ENCODE measurements at places on chromosomes 16 and 17.

- DNase-seq: no peak
These were observed 25.3 kb downstream of the KLHDC4 start for GRCh38 chr16:87740441-87740840.

DNA sequence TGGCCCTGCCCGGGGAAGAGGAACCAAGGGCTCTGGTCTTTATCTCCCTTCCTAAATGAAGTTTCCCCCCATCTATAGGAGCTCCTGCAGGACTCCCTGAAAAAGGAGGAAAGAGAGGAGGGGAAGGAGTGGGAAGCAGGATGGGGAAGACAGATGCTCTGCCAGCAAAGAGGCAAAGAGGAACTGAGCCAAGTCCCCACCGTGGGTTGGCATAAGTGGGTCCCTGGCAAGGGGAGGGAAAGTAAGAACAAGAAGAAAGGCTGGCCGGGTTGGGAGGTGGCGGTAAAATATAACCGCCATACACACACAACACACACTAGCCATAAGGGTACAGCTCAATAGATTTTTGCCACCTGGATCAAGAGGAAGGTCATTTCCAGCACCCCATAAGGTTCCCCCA, 6.1 kb upstream of the EIF1 start:
- DNase-seq: no peak

DNA sequence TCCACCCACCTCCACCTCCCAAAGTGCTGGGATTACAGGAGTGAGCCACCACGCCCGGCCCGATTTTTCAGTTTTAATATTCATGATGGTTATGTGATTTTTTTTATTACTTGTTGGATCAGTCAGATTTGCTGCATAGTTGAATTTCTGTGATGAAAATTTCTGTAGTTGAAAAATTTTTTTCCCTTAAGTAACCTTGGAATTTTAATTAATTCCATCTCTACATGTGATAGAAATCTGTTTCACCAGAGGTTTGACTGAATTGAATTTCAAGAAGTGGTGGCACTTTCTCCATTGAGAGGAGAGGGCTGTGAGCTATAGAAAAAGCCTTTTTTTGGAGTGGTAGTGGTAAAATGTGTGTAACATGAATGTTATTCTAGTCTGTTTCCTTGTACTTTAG, 24.7 kb downstream of the WIPF2 start:
- DNase-seq: no peak

DNA sequence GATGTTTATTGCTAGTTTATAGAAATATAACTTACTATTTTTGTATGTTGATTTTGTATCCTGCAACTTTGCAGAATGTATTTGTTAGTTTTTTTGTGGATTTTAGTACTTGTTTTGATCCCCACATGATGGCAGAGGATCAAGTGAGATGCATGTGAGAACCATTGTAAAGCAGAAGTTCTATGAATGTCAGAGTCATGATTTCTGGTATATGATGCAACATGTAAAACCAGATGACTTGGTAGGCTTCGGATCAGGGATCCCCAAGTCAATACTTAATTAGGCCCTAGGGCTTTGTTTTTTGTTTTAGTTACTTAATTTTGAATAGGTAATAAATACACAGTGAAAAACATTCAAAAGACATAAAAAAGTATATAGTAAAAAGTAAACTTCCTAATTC, 45.8 kb downstream of the ESRP2 start:
- DNase-seq: no peak

GRCh38 chr17:43396491-43397060, 2.2 kb upstream of the ARL4D start:
- no peak for DNase-seq

DNA sequence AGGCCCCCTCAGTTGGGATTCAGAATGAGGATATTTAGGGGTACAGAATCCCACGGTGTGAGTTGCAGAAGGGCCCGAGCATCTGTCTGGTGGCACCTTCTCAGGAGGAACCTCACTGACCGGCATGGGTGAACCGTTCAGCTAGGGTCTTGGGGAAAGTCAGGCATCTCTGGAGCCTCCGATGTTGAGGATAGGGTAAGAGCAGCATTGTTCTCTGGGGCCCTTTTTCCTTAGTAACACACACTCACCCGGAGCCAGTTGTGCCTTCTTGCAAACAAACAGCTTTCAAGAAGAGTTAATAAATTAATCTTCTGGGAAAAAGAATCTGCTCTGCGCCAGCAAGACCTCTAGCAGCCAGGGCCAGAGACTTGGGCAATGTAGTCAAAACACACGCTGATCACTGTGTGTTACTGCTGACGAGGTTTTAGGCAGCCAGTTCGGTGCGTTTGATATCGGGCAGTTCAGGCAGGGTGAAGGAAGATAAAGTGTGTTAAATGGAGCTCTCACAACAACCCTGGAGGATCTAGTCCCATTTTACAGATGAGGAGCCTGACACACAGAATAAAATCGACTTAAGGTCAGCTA, 48.9 kb downstream of the MSI2 start:
- DNase-seq: no peak

DNA sequence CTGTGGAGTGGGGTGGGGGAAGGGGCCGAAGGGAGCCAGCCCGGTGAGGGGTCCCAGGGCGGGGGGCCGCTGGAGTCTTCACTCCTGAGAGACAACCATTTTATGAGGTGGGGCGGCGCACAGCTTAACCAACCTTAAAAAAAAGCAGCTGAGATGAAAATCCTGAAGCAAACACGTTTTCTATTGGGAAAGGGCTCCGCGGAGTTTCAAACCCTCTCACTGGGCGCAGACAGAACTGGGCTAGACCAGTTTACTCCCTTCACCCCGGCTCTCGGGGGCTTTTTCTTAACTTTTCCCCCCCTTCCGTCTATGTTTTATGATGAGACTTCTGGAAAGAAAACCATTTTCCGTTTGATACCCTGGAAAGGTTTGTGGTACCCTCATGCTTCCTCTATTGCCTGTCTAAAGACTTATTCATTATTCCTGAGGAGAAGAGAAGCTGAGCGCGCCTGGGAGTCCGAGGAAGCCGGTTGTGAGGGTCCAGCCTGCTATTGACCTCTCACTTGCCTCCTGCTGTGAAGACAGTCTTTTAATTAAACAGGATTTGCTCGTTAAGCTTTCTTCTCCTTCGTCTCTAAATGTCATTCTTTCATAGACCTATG, 482 bp upstream of the SSH2 start:
- DNase-seq: no peak

DNA sequence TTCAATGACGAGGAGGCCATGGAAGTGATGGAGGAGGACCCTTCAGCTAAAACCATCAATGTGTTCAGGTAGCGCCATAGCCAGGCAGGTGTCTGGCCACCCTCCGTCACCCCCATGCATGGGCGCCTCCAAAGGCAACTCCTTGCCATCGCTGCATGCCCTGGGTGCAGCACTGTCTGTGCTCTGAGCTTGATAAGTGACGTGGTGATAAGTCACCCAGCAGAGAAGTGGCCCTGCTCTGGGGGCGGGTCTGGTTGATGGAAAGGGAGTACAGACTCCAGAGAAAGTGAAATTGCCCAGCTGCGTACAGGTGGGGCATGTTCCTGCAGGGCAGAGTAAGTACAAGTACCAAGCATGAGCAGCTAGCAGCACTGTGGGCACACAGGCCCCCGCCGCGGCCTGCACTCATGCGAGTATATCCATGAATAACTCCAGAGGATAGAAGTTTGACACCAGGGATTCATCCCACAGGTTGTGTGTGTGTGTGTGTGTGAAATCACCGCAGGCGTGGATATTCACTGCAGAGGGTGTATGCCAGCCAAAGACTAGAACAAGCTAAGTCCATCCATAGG, 13.1 kb downstream of the DNAI2 start:
- no peak for DNase-seq

DNA sequence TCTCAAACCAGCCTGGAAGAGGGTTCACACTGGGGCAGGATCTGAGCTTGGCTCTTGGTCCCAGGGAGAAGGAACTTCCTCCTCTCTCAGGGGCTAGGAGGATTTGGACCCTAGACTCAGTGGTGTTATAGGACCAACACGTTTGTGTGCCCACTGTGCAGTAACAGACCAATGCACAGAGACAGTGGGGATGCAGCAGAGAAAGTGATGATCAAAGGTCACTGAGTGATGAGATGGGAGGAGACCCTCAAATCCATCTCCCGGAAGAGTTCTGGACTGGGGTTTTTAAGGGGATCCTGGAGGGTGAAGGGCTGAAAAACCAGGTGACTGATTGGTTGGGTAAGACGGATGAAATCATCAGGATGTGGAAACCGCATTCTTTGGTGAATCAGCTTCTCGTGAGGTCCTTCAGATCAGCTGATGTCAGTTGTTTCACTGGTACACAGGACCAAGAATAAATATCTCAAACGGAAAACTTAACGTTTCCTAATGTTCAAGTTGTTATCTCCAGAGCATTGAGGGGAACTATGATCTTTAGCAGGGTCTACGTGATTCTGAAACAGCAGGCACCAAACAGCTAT, 3.3 kb upstream of the VAC14 start:
- no peak for DNase-seq

GRCh38 chr17:2211661-2212399, 91.8 kb downstream of the SMG6 start:
- no peak for DNase-seq

- DNase-seq: no peak
These were observed 24.9 kb downstream of the USP31 start for GRCh38 chr16:23124315-23124714.

- DNase-seq: no peak
These were observed 10.0 kb downstream of the SALL1 start for GRCh38 chr16:51141106-51141505.

DNA sequence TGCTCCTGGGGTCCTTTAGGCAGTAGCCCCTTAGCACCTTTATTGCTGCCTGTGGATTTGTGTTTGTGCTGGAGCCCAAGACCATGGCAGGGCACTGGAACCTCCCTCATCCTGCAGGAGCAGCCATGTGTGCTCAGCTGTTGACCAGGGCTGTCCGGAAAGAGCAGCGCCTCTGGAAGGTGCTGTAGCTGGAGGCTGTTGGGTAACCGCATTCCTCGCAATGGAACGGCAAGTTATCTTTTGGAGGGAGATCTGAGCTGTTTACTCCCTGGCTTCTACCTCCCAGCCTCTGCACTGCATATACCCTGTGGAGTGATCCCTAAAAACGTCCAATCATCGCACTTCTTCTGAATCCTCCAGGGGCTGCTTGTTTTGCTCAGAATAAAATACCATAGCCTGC, 291.0 kb downstream of the SNX29 start:
- no peak for DNase-seq

- no peak for DNase-seq
These were observed 4.8 kb downstream of the PPM1D start for GRCh38 chr17:60604686-60605334.

GRCh38 chr17:16439811-16440351, 24.5 kb downstream of the TRPV2 start:
- DNase-seq: peak; percentile 12

GRCh38 chr16:88772871-88773811, 11.9 kb downstream of the PIEZO1 start:
- DNase-seq: no peak

DNA sequence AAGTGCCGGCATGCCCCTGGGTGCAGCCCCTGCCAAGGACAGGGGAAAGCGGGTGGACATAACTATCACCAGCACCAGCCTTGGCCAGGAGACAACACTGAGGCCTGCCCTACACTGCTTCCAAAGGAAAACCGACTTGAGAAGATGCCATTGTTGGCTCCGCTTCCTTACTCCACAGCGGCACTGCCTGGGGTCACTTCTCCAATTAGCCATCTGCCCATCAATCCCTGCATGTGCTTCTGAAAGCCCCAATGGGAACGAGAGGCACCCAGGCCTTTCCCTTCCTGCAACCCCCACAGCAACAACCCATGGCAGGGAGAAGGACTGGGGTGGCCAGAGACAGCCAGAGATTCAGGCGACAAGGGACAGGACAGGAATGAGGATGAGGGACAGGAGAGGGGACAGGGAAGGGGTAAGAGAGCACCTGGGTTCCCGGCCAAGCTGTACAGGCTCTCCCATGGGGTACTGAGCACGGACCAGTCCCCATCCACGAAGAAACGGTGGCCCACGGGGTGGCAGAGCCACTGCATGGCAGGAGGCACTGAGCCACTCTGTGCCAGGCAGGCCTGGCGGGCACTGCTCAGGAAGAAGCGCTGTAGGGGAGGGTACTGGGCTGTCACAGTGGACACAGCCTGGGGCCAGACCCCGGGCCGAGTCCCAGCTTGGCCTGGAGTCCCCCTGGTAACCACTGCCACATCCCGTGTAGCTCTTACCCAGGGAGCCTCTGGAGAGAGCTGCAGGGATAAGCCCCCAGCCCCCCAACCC, 21.2 kb downstream of the SREBF1 start:
- DNase-seq: no peak

DNA sequence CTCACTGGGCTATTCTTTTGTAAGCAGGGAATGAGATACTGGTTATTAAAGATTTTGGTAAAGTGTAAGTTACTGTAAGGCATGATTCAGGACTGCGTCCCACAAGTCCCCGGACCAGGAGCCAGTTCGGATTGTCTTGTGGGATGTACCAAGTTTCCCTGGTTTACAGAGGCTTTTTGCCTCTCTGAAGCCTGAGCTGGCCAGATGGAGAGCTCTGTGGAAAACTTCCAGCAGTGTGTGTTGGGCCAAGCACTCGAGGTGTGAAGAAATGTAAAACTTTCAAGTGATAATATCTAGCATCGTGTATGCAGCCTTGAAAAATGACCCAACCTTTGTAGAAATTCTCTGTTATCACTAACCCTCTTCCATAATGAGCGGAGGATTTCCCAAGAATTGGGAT, 2.4 kb downstream of the EPN2 start:
- no peak for DNase-seq

- DNase-seq: no peak
These were observed 39.5 kb downstream of the VMP1 start for GRCh38 chr17:59746849-59747445.

- no peak for DNase-seq
These were observed 189.7 kb upstream of the ZFHX3 start for GRCh38 chr16:73237601-73238000.

DNA sequence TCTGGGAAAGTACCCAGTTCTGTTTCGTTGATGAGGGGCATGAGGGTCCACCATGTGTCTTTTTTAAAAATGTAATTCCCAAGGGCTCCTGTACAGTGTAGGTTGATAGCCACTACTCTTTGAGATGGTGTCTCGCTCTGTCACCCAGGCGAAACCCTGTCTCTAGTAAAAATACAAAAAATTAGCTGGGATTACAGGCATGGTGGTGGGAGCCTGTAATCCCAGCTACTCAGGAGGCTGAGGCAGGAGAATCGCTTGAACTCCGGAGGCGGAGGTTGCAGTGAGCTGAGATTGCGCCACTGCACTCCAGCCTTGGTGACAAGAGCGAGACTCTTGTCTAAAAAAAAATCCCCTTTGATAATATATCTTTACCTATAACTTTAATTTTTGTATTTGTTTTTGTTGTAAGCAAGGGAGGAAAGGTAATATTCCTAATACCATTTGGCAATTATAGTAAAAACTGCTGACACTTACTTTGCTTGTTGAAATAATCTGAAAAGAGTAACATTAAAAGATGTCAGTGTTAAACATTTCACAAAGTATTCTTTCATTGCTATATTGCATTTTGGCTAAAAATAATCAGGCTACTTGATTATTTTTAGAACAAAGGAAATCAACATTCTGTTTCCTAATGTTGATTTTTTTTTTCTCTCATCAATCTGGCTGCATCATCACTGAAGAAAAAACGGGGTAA, 11.8 kb downstream of the KPNA2 start:
- no peak for DNase-seq

GRCh38 chr17:61255647-61256046, 144.0 kb upstream of the TBX2 start:
- DNase-seq: no peak

GRCh38 chr16:82991966-82992675, 365.4 kb downstream of the CDH13 start:
- no peak for DNase-seq

- no peak for DNase-seq
These were observed 56.6 kb downstream of the DUSP14 start for GRCh38 chr17:37546302-37546701.

- DNase-seq: no peak
These were observed 217.2 kb downstream of the SNX29 start for GRCh38 chr16:12193692-12194091.

GRCh38 chr16:23182679-23183542, at the start of gene SCNN1G:
SCNN1G (plus strand) TSS chr16:23182745; CDS start chr16:23186272, 3,527 bp downstream.
- no peak for DNase-seq
